PC-3 (cell line): ENCODE measurements at places on chromosomes 1 and 21. TPM values are rescaled to one million over a fixed set of nuclear protein-coding genes. Genes with fewer than 3 reads are reported as not detected.
A peak's percentile ranks its signal among the peaks of the same experiment; 100 is the strongest.

The OR10J1 gene
- not detected in 2 replicates for total RNA-seq

The ST6GALNAC5 gene
- total RNA-seq: 0.36 and 1.2 TPM in 2 replicates

The ZC3H12A gene
- total RNA-seq: 45.3 and 65.1 TPM in 2 replicates

DNA sequence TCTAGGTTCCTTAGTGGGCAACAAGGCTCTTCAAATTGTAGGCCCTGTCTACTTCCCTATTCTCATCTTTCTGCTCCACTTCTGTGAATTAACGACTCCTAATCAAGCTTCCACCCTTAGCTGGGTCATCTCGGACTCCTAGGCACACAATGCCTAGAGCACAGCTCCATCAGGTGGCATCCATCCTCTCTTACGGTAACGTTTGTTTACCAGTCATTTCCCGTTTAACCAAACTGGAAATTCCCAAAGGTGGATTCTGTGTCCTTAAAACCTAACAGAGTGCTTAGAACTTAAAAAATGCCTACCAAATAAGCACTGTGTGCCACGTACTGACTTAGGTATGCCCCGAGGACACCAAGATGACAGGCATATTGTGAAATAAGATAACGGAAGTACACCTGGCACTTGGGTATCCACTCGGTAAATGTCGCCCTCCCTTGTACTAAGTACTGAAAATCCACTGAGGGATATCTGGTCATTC is 1.5 kb downstream of the PARP1 start:
- peaks cover 12% of the 10 kb centered on the region for H3K36me3 ChIP-seq
- peak overlapping the region; percentile 79 for H3K4me3 ChIP-seq
- peaks cover 35% of the 10 kb centered on the region for H3K4me1 ChIP-seq
- DNase-seq: peak; percentile 97

DNA sequence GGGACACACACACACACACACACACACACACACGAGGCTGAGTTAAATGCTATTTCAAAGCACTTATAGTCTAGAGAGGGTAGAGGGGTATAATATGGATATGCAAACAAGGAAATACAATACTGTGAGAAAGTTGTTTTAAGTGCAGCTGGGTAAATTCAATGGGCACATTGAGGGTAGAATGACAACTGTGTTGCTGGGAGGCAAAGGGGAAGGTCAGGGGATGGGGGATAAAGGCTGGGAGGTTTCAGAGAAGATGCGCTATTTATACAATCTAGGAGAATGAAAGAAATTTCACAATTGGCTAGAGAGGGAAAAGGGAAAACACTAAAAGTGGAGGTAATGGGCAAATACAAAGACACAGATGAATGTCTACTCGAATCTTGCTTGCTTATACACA is 19.4 kb downstream of the EXTL2 start:
- no peaks in the 10 kb centered on the region for H3K27me3 ChIP-seq
- H3K27ac ChIP-seq: no peak overlapping the region
- DNase-seq: no peak
- no peaks in the 10 kb centered on the region for H3K36me3 ChIP-seq

- H3K27ac ChIP-seq: peak overlapping the region; percentile 99
- H3K4me1 ChIP-seq: peaks cover 33% of the 10 kb centered on the region
- no peaks in the 10 kb centered on the region for H3K27me3 ChIP-seq
These were observed 262.1 kb upstream of the SGIP1 start for GRCh38 chr1:66271904-66272254.

GRCh38 chr1:167165948-167166689 is 54.6 kb upstream of the POU2F1 start:
- H3K4me1 ChIP-seq: peaks cover 32% of the 10 kb centered on the region
- DNase-seq: no peak
- no peaks in the 10 kb centered on the region for H3K27me3 ChIP-seq
- H3K36me3 ChIP-seq: no peaks in the 10 kb centered on the region
- H3K27ac ChIP-seq: no peak overlapping the region

GRCh38 chr1:192010406-192010805 is 147.9 kb upstream of the RGS18 start:
- no peaks in the 10 kb centered on the region for H3K36me3 ChIP-seq
- no peak overlapping the region for H3K4me3 ChIP-seq
- H3K27me3 ChIP-seq: no peaks in the 10 kb centered on the region
- DNase-seq: no peak

DNA sequence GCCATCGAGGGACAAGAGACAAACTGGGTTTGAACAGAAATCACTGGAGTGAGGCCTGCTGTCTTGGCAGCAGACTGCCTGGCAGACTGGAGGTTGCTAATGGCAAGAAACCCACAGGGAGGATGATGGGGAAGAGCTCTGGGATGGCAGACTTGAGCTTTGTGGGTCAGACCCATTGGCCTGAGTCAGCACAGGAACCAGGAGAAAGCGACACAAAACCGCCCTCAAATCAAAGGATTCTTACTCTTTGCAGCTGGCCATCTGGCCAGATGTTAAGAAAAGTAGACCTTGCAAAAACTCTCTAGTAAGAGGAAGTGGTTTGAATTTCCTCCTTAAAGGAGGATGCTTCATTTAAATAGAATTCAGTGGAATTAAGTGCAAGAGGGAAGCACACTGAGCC is 195.2 kb upstream of the JUN start:
- DNase-seq: no peak
- H3K4me3 ChIP-seq: no peak overlapping the region
- no peaks in the 10 kb centered on the region for H3K36me3 ChIP-seq
- H3K27ac ChIP-seq: no peak overlapping the region
